ENCODE measurements at places on chromosomes 4 and X.
A peak's percentile ranks its signal among the peaks of the same experiment; 100 is the strongest.

GRCh38 chr4:10179957-10180602 lies 63.5 kb upstream of the WDR1 start:
- no peak for DNase-seq

DNA sequence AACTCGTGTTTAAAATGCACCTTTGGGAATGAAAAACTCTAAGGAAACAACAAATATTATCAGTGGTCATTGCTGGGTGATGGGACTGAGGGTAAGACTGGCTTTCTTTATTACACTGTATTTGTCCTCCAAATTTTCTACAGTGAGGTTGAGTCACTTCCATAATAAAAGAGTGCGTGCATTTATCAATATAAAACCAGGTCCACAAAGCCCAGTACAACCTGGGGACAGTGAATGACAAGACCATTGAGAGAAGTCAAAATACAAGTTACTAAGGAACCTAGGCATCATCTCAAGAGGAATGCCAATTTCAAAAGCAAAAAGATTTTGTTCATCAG lies 76.4 kb downstream of the MAGED4 start:
- no peak for DNase-seq

DNA sequence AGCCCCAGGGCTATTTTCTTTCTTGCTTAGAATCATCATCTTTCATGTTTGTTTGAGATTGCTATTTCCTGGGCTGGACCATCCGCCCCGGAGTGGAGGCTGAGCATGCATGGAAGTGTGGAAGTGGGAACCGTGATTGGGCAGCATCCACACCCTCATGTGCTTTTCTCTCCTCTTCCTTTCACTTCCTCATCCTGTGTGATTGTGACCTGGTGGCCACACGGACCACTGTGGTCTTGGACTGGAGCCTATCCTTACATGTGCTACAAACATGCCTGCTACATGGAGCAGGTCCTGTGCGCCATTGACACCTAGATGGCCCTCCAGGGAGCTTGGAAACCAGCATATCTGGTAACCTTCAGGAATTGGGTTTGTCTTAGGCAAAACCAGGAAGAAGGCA lies 175.9 kb upstream of the LCORL start:
- DNase-seq: no peak

- no peak for DNase-seq
These were observed 75.6 kb downstream of the TRIML1 start for GRCh38 chr4:188214861-188215260.

DNA sequence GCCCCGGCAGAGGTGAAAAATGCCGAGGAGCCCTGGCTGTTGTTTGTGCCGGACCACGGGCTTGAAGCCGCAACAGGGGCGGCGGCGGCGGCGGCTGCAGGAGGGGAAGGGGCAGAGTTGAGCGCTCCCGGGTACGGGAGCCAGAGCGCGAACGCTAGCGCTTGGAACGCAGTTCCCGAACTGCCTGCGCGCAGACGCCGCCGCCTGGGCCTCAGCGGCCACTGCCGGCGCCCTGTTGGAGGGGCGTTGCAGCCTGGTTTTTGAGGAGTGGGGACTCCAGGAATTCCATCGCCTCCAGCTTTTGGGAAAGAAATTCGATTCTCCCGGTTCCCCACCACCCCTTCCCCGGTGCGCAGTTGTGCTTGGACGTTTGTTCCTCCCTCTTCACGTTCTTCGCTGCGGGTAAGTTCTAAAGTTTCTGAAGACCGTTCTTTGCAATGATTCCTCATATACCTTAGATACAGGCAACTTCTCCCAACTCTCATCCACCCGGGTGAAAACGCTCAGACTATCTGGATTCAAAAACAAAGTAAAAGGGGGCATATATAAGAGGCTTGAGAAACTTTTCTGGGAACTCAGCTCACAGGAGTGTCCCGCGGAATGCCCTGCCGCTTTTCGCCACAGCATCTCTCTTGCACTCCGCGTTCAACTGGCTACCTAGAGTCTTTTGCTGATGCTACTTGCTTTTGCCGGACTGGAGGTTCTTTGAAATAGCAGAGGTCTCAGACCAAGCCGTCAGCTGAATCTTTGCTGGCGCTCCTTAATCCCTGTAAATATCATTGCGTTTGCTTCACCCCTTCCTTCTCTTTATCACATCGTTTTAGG lies 1.0 kb downstream of the FAT4 start:
- DNase-seq: no peak

DNA sequence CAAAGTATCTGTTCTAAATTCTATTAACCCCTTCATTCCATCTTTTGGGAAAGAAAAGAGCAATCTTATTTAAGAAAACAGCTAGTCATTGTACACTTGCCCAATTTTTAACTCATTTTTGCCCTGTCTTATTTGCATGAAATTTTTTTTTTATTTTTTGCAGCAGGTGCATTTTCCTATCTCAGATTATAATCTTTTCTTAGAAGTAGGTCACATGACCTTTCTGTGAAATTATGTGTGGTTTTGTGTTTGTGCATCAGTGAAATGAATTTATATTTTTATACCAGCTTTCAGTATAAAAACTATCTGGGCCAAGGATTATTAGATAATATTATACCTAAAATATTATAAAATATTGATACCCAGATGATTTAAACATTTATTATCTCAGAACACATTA lies 145.6 kb downstream of the INPP4B start:
- DNase-seq: no peak

DNA sequence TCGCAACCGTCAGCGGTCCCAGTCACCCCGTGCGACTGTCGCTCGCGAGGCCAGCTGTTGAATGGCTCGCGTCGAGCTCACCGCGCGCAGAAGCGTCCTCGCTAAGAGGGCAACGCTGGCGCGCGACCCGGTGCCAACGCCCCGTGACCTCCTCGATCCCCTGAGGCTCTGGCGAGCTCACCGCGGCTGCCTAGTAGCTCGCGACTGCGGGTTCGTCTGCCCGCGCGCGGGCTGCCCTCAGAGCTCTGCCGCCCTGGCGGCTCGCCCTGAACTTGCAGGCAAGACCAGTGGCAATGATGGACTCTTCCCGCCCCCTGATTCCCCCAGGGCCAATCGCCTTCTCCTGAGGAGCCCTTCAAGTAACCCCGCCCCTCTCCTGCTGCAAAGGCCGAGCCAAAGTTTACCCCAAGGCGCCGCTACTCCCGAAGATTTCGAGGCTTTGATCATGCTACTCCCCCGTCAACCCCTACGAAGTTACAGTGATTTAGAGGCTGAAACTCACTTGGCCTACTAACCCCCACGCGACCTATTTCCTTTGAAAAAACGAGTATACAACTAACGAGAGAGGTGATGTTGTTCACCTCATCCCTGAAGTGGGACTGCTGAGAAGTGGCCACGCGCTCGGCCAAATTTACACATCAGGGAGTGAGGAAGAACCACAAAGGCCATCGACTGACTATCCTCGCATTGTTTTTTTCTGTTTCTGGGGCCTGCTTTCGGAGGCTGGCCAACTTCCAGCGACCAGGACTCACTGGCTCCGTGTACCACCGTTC lies 37.5 kb downstream of the PGRMC1 start:
- DNase-seq: peak; percentile 2

DNA sequence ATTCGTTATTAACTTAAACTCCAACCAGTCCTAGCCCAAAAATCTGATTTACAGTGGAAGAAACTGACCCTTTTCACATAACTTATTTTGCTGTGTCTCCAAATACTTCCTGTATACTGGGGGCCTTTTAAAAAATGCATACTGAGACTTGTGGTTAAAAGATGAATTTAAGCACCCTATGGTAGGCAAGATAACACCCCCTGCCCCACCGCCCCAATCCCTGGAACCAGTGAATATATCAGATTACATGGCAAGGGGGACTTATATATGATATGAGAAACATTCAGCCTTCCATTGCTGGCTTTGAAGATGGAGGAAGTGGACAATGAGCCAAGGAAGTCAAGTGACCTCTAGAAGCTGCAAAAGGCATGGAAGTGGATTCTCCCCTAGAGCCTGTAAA lies 3.1 kb upstream of the CLCN3 start:
- DNase-seq: no peak

GRCh38 chr4:100736641-100737451 lies 219.0 kb upstream of the EMCN start:
- DNase-seq: no peak

DNA sequence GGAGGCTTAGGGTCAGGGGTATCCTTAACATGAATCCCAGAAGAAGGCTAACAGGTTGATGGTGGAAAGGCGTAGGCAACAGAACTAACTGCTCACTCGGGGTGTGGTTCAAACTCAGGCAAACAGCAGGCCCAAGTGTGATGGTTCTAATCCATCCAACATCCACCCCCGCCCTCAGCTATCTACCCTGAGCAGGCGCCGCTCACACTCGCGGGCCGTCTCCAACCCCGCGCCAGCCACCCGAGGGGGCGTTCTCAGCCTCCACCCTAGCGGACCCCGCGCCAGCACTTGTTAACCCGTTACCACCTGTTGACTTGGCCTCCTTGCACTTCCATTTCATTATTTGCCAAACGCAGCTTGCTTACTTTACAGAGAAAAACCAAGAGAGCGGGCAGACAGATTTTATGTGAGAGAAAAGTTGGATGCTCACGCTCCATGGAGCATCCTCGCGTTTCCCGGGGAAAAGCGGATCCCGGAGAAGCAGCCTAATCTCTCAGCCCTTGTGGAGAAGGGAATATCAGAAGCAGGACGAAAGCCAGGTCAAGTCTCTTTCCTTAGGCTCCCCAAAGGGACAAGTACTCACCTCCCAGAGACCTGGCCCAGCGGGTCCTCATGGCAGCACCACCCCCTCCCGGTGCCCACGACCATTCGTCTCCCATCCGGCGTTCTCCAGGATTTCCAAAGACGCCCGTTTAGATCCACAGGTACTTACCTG lies 773 bp downstream of the SNCA start:
- no peak for DNase-seq
